Skeletal muscle tissue (tissue), 5 donors: ENCODE measurements at places on chromosomes 5 and 9. TPM values are rescaled to one million over a fixed set of nuclear protein-coding genes. Genes with fewer than 3 reads are reported as not detected.

Gene IER5L
- total RNA-seq, result 16.7 TPM

Gene WDR31
- total RNA-seq, result 2.1 TPM

Gene NUTM2F
- not detected for total RNA-seq

Gene GCNT1
- 3.7 TPM for total RNA-seq

Gene ADAMTSL1
- total RNA-seq, result 18.3 TPM

Gene CSF1R
- total RNA-seq, result 31.3 TPM

Gene NR2F1
- total RNA-seq, result 4.2 TPM

Gene ARL10
- 9.4 TPM for total RNA-seq

Gene ANKDD1B
- total RNA-seq, result 3.7 TPM
